ENCODE measurements at places on chromosomes 3 and 15. TPM values are rescaled to one million over a fixed set of nuclear protein-coding genes. Genes with fewer than 3 reads are reported as not detected.

DNA sequence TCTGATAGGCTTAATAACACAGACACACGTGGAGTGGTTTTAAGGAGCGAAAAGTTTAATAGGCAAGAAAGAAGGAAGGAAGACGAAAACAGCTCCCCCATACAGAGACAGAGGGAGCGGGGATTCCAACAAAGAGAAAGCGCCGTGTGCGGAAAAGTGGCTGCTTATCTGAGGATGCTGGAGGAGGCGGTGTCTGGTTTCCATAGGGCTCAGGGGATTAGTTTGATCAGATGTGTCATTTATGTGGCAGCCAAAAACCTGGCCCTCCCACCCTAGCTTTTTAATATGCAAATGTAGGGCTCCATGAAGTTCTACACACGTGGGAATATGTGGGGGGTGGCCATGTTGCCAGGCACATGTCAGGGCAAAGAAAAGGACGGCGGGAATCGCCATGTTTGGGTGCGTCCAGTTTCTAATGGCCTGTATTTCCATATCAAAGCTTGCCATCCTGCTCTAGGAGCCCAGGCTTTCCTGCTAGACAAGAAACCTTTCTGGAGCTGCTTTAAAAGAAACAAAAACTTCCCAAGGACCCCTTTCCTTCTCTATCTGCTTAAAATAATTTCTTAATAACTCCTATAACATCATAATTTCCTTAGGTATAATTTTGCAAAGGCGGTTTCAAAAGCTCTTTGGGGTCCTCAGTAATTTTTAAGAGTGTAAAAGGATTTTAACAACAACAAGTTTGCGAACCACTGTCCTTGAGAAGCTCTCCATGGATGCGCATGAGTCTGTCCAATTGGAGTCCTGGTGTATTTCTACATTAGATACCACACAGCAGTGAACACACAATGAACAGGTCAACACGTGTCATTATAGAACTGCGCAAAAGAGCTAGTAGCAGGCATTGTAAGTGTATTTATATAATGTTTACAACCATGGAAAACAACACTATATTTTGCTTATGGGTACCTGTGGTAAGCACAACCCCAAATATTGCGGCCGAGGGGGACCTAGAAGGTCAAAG lies 622 bp upstream of the ZNF589 start:
- no peaks in the 10 kb centered on the region for H3K36me3 ChIP-seq
- peak overlapping the region; percentile 79 for H3K4me3 ChIP-seq
- DNase-seq = no peak
- no peaks in the 10 kb centered on the region for H3K27me3 ChIP-seq

The SNRPA1 gene
- 21.4 TPM for total RNA-seq

- DNase-seq = no peak
- H3K36me3 ChIP-seq = no peaks in the 10 kb centered on the region
- H3K27ac ChIP-seq = no peak overlapping the region
- no peaks in the 10 kb centered on the region for H3K4me1 ChIP-seq
- no peaks in the 10 kb centered on the region for H3K27me3 ChIP-seq
These were observed 693.0 kb upstream of the CADM2 start for GRCh38 chr3:84265768-84266167.

The RETNLB gene
- not detected for total RNA-seq

DNA sequence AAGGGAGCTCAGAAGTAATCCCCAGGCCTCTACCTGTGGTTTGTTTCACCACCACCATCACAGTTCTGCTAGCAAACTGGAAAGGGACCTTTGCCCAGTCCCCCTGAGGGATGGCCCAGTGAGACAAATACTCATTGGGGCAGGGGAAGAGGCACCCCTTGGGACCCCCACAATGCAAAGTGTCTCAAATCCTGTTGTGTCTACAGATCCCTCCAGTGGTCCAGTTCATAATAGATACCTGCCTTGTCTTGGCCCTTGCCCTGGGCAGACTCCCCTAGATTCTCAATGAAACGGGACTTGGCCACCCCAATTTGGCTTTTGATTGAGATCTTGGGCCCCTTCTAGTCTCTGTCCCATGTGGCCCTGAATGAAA lies 43.8 kb upstream of the RAB6B start:
- no peak overlapping the region for H3K4me3 ChIP-seq
- DNase-seq = no peak
- no peaks in the 10 kb centered on the region for H3K36me3 ChIP-seq
- H3K27me3 ChIP-seq = no peaks in the 10 kb centered on the region
- no peaks in the 10 kb centered on the region for H3K4me1 ChIP-seq

The LMAN1L gene
- total RNA-seq = 13.8 TPM

GRCh38 chr15:88938802-88939485 lies 25.8 kb upstream of the MFGE8 start:
- H3K4me1 ChIP-seq = no peaks in the 10 kb centered on the region
- no peaks in the 10 kb centered on the region for H3K27me3 ChIP-seq
- no peak overlapping the region for H3K4me3 ChIP-seq
- DNase-seq = no peak
- no peaks in the 10 kb centered on the region for H3K36me3 ChIP-seq

The HLTF gene
- 9.2 TPM for total RNA-seq

The CACNA1D gene
- total RNA-seq = 9.6 TPM

- no peak overlapping the region for H3K27ac ChIP-seq
- H3K4me1 ChIP-seq = peaks cover 31% of the 10 kb centered on the region
- H3K27me3 ChIP-seq = no peaks in the 10 kb centered on the region
These were observed 56.9 kb downstream of the FLNB start for GRCh38 chr3:58064923-58065638.

The ZDHHC19 gene
- total RNA-seq = not detected

DNA sequence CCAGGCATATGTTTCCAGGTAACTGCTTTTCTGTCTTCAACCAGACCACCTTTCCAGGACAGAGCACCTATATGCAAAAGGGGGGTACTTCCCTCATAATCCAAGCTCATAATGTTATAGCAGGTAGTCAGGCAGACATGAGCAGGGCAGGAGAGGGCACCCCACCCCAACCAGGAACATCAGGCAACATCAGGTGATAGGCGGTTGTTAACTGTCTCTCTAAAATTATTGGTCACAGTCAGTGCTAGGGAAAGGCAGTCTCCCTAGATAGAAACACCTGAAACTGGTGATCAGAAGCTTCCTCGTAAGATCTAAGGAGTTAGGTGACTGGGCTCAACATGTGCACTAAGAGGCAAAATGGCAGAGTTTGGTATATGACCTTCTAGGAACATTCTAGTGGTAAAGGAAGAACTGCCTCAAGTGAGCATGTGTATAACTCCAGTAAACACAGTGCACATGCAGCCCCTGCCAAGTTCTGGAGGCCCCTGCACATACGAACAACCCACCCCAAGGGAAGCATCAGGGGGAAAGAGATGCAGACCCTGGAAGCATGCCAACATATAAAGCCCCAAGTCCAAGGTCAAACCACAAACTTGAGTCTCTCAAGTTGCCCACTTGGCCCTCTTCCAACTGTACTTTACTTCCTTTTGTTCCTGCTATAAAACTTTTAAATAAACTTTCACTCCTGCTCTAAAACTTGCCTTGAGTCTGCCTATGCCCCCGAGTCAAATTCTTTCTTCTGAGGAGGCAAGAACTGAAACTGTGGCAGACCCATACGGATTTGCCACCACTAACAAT lies 270.9 kb downstream of the ULK4 start:
- no peak overlapping the region for H3K4me3 ChIP-seq
- H3K36me3 ChIP-seq = no peaks in the 10 kb centered on the region
- no peaks in the 10 kb centered on the region for H3K4me1 ChIP-seq
- H3K27ac ChIP-seq = no peak overlapping the region
- no peaks in the 10 kb centered on the region for H3K27me3 ChIP-seq

GRCh38 chr3:124248471-124249028 lies 256.6 kb upstream of the ROPN1 start:
- peak overlapping the region; percentile 89 for H3K27ac ChIP-seq
- H3K4me3 ChIP-seq = no peak overlapping the region
- peaks cover 48% of the 10 kb centered on the region for H3K4me1 ChIP-seq
- H3K36me3 ChIP-seq = no peaks in the 10 kb centered on the region
- H3K27me3 ChIP-seq = no peaks in the 10 kb centered on the region
- DNase-seq = peak; percentile 72

Measured in right atrium auricular region (tissue), 2 donors.